ENCODE measurements at places on chromosomes 7 and 10. TPM values are rescaled to one million over a fixed set of nuclear protein-coding genes. Genes with fewer than 3 reads are reported as not detected.

- no peak overlapping the region for H3K4me3 ChIP-seq
- peaks cover 11% of the 10 kb centered on the region for H3K4me1 ChIP-seq
- DNase-seq: peak; percentile 78
- H3K27me3 ChIP-seq: peaks cover 11% of the 10 kb centered on the region
- H3K36me3 ChIP-seq: no peaks in the 10 kb centered on the region
Observed at GRCh38 chr10:62048919-62049623, 147.6 kb downstream of the ARID5B start.

DNA sequence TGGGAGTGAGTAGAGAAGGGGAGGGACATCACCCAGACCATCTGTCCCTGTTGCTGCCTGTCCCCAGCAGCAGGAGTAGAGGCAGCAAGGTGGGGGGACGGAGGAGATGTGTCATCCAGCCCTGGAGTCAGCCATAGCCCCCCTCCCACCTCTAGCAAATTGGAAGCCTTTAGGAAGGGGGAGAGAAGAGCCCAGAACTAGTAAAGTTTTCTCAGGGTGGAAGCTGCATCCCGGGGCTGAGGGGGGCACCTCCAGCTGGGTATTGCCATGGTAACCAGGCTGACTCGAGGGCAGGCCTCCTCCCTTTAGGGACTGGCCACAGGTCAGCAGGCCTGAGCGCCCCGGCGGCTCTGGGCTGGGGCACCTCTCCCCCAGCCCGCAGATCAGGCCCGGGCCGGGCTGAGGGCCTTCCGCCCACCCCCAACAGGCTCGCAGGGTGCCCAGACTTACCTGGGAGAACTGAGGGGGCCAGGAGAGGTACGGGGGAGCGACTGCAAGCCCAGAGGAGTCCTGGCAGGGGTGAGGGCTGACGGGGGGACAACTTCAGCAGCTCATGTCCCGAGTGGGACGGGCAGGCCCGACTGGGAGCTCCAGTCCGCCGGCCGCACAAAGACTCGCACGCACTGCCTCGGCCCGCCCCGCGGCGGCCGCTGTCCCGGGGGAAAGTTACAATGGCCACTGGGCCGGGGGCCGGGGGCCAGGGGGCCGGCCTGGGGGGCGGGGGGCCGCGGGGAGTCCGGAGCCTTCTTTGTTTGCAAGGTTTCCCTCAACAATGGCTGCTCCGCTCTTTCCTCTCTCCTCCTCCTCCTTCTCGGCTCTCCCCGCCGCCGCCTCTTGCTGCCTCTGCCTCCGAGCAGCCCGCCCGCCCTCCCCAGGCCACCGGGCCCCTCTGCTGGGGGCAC is 6.0 kb downstream of the LDB1 start:
- peak overlapping the region; percentile 88 for H3K4me3 ChIP-seq
- H3K4me1 ChIP-seq: peaks cover 54% of the 10 kb centered on the region
- H3K27ac ChIP-seq: peak overlapping the region; percentile 82
- peak; percentile 73 for DNase-seq

DNA sequence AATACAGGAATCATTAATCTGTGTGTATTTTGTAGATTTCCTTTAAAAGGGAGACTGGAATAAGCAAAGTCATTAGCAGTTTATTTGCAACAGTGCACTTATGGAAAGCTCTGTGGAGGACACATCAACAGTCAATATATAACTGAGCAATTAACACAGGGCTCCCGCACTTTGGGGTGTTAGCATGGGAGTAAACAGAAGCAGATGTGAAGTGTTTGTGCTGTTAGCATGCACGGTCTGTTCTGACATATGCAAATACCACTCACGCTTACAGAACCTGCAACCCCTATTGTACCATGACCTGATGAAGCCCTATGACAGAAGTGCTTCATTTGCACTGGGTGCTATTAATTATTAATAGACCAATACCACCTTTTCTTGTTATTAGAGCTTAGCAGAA is 118.9 kb downstream of the PPP1R3A start:
- no peaks in the 10 kb centered on the region for H3K27me3 ChIP-seq
- H3K36me3 ChIP-seq: no peaks in the 10 kb centered on the region
- H3K4me3 ChIP-seq: no peak overlapping the region

DNA sequence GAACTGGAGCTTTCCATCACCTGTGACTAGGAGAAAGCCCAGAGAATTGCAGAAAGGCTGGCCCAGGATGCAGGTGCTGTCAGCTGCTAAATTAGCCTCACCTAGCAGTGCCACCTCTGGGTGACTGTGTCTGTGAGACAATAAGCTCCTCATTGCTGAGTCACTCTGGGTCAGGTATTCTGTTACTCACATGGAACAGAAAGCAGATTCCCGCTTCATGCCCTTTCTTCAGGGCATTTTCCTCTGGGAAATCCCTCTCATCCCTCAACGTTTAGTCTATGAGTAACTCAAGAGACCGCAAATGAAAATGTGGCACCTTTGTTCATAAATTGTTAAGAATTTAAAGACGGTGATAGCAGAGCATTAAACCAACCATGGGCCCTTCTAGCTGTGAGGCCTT is 184.0 kb downstream of the ADAM12 start:
- no peak for DNase-seq
- H3K4me3 ChIP-seq: no peak overlapping the region
- no peaks in the 10 kb centered on the region for H3K4me1 ChIP-seq
- H3K27me3 ChIP-seq: no peaks in the 10 kb centered on the region
- H3K36me3 ChIP-seq: no peaks in the 10 kb centered on the region
- H3K27ac ChIP-seq: no peak overlapping the region

DNA sequence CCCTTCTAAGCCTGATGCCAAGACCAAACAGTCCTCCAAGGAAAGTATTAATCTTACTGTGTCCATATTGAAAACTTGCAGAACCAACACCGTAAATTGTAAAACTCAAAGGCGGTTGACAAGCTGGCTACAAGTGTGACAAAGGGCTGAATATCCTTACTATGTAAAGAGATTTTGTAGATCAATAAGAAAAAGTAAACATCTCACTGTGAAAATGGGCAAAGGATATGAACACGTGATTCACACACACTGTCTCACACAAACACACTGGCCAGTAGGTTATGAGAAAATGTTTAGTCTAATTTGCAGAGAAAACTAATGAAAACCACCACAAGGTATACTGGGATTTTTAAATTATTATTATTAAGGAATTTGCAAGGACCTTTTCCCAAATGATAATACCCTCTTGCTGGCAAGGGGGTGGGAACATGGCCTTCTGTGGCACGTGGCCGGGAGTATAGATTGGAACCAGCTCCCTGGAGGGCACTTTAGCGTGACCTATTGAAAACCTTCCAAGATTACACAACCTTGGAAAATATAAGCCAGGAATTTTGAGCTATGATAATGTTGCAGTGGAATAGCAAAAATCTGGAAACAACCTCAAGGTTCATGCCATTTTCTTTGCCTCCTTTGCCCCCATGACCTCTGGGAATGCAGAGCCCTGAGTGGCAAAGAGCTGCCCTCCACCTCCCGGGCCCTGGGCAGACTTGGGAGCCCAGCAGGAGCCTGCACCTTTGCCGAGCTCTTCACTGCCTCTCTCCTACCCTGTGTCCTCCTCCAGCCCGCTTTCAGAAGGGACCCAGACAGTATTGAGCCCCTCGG is 26.2 kb upstream of the SLC29A3 start:
- no peak overlapping the region for H3K4me3 ChIP-seq
- DNase-seq: no peak
- no peaks in the 10 kb centered on the region for H3K4me1 ChIP-seq
- no peaks in the 10 kb centered on the region for H3K27me3 ChIP-seq
- H3K36me3 ChIP-seq: no peaks in the 10 kb centered on the region
- no peak overlapping the region for H3K27ac ChIP-seq

The ZNF107 gene
- 9.1 TPM for total RNA-seq

Data from neural progenitor cell (in vitro differentiated cells).